ENCODE measurements at places on chromosomes 13 and 19.

DNA sequence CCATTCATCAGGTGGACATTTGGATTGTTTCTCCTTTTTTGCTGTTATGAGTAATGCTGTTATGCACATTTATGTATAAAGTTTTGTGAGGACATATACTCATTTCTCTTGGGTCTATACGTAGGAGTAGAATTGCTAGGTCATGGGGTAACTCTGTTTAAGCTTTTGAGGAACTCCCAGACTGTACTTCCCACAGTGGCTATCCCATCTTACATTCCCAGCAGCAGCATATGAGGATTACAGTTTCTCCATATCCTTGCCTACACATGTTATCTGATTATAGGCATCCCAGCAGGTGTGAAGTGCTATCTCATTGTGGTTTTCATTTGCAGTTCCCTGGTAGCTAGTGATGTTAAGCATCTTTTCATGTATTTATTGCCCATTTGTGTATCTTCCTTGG lies 5.9 kb downstream of the ZSCAN22 start:
- DNase-seq = no peak

- no peak for DNase-seq
Measured at GRCh38 chr13:43994999-43995859, 115.5 kb downstream of the LACC1 start.

DNA sequence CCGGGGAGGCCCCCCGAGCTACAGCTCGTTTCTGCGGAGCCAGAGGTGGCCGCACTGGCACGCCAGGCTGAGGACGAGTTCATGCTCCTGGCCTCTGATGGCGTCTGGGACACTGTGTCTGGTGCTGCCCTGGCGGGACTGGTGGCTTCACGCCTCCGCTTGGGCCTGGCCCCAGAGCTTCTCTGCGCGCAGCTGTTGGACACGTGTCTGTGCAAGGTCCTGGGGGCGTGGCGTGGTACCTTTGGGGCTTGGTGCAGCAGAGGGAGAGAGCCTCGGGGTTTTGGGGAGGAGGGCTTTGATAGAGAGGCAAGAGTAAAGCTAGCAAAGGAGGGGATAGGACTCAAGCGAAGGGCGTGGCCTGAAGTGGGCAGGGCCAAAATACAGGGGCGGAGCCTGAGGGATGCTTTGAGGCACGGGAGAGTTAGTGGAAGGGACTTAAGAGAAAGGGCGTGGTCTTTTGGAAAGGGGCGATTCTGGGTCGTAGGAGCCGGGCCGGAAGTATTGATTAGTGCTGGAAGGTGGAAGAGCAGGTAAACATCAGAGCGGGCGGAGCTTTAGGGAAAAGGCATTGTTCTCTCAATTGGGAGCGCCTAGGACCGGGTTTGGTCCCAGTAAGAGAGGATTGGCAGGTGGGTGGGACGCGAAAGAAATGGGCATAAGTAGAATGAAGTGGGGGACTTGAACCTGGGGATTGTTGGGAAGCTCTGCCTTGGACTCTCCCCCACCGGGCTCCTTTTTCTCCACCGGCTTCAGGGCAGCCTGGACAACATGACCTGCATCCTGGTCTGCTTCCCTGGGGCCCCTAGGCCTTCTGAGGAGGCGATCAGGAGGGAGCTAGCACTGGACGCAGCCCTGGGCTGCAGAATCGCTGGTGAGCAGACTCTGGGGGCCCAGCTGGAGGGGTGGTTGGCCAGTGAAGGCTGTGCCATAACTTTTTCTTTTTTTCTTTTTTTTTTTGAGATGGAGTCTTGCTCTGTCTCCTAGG lies 1.2 kb downstream of the PPM1N start:
- no peak for DNase-seq

GRCh38 chr13:108897955-108898354 lies 268.5 kb downstream of the MYO16 start:
- no peak for DNase-seq

DNA sequence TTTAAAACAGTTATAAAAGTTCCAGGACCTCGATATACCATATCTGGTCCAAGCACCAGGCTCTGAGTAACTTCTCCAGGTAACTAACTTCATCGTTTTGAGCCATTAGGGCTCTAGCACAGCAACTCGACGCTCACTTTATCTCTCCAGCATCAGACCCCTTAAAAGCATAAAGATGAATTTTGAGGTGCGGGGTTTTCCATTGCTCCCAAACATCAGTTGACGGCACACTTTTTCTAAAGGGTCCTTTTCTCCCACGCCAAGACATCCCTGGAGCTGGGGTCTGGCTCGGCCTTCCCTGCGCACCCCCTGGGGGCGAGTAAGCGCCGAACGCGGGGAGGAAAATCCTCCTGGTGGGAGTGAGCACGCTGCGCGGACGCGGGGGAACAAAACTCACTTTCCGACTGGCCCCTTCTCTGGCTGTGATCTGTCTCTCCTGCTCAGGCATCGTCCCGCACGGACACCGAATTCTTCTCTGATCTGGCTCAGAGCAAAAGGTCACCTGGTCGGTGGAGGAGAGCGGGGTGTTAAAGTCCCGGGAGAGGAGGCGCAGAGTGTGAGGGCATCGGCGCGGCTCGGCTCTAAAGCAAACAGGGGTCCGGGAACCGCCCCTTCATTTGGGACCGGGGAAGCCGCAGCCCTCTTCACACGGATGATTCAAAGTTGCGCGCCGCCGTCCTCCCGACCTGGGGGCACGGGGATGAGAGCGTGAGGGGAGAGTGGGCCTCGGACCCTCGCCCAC lies at the start of gene ATP7B:
Gene ATP7B (minus strand): TSS at position 561 of the 742 bp plus-strand sequence. CDS start 113 bp downstream, at position 448.
- DNase-seq = peak; percentile 12

DNA sequence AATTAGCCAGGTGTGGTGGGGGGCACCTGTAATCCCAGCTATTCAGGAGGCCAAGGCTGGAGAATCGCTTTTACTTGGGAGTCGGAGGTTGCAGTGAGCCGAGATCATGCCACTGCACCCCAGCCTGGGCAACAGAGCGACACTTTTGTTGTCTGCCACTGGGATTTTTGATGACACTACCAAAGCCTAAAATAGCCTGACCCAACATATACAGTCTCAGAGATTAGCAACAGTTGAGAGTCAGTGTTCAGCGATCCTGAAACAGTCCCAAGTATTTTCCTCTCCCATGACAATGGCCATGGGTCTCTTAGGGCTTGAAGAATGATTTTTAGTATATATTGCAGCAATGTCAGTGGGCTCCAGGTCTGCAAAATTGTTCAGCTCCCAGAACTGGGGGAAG lies 32.9 kb downstream of the SLC25A30 start:
- no peak for DNase-seq
